Stimulated activated CD4-positive, alpha-beta T cell treated with anti-CD3 and anti-CD28 coated beads, Interleukin-2, amount 100 ng/mL, for 48 hours (primary cell): ENCODE measurements at places on chromosomes 5 and 9.

- no peak for DNase-seq
These were observed 62.1 kb downstream of the ZSWIM6 start for GRCh38 chr5:61394078-61394704.

DNA sequence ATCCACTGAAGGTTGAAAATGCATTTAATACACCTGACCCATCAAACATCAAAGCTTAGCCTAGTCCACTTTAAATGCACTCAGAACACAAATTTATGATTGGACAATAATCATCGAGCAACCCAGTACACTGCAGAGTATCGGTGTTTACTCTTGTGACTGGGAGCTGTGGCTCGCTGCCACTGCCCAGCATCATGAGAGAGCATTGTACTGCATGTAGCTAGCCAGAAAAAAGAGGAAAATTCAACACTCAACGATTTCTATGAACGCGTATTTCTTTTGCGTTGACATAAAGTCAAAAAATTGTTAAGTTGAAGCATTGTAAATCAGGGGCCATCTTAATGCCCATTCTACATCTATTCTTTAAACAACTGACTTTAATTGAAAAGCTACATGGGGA is 95.1 kb upstream of the CD180 start:
- no peak for DNase-seq

DNA sequence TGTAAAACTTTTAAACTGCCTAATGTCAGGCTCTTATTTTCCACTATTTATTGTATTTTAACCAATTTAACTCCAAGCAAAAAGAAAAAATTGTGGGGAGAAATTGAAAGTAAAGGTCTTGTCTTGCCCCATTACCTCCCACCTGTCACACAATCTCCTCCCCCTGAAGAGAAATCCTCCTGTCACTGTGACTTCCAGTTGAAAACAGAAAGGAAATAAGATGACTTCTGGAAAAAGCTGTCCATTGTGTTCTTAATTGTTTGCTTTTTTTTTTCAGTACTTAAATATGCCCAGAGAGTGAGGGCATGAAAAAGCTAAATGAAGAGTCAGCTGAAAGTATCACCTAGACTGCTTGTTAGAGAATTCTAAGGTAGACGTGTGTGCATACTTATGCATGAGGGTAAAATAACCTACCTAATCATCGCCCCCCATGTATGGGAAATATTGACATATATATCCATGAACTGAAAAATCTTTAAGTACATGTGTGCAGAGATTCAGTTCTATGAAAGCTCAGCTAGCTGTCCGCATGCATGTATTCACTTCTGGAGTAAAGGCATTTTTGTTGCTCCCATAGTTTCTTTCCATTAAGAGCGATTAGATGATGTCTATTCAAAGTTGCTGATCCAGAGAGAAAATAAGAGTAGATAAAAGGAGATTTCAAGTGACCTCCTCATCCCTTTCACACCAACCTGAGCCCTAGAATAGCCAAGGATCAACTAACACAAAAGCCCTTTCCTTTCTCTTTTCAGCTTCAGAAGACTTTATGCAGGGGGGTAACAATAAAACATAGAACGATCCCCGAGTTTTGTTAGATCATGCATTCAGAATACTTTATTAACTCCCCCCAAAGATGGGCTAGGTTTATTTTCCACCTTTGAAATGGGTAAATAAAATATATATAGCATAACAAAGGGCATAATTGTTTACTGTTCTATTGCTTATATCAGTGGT is 5.3 kb downstream of the NR2F1-AS1 start:
- no peak for DNase-seq

GRCh38 chr5:16695779-16696178 is 79.0 kb upstream of the RETREG1 start:
- DNase-seq: no peak

GRCh38 chr9:125638239-125639045 is 68.6 kb downstream of the MAPKAP1 start:
- DNase-seq: no peak

DNA sequence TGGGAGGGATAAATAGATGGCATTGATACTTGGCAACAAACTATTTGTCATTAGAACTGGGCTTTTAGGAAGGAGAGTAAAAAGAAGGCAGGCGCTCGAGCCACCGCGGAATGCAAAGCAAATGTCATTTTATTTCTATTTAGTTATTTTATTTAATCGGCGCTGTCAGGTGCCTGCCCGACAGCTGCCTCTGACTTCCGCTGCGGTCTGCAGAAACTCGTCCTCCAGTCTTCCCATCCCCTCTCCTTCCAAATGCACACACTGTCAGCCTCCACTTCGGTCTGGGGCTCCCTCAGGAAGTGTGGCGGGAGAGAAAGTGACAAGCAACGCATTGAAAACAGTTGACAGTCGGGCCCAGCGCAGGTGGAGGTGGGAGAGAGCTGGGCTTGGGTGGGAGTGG is 29.3 kb downstream of the ASS1 start:
- no peak for DNase-seq

DNA sequence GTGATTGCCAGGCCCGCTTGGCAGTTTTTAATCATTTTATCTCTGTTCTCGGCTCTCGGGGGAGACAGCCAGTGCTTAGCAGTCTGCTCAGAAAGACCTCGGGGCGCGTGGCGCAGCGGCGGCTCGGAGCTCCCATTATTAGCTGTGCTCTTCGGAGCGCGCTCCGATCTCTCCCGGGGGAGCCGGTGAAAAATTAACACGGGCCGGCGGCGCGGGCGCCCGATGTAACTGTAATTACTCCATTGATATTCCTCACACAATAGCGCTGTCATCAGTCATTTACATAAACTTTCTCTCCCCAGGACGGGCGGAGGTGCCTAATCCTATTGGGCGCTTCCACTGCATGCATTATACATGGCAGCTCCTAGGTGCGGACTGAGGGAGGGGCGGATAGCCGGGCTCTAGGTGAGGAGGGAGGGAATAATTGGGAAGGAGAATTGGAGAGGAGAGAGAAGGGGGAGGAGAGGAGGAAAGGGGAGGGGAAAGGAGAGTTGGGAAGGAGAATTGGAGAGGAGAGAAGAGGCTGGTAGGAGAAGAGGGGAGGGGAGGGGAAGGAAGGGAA is 24.9 kb downstream of the LMX1B start:
- no peak for DNase-seq

GRCh38 chr5:150562832-150563231 is 54.9 kb downstream of the NDST1 start:
- DNase-seq: peak; percentile 29

DNA sequence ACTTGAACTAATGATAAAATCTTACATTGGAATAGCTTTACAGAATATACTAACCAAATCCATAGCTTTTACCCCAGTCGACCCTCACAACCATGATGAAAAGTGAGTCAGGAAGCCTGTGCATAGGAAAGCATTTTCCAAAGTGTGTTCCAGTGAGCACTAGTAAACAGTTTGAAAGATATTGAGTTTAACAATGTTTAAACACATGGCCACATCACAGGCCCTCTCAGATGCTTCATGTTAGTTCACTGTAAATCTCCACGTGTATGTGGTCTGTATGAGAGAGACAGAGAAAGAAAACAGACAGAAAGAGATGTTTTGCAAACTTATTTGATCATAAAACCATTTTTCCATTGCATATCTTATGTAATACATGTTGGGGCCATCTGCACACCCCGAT is 27.0 kb downstream of the PRUNE2 start:
- no peak for DNase-seq

- DNase-seq: no peak
These were observed 200.1 kb downstream of the GADD45G start for GRCh38 chr9:89804766-89805531.

- DNase-seq: no peak
These were observed 409.4 kb upstream of the PTGER4 start for GRCh38 chr5:40270274-40270845.

DNA sequence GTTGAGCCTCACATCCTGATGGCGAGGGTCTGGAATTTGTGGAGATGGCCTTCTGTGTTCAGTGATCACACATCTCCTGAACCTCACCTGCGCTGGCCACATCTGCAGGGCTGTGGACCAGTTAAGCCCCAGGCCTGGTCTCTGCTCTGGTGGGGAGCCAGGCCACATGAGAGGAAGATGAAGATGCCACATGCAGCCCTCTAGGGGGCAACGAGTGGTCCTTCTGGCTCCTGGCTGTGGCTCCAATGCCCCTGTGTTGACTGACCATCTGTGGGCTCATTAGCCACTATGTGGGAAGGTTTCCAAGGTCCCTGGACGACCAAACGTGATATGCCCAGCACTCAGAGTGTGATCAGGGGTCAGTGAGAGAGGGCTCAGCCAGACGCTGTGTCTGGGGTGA is 203.0 kb downstream of the HSPA4 start:
- no peak for DNase-seq

GRCh38 chr5:67152400-67152799 is 44.2 kb downstream of the CD180 start:
- no peak for DNase-seq

GRCh38 chr5:147734894-147735293 is 47.6 kb downstream of the JAKMIP2 start:
- DNase-seq: no peak

- DNase-seq: no peak
These were observed 151.5 kb downstream of the ISOC1 start for GRCh38 chr5:129246088-129246487.

GRCh38 chr5:42923710-42924109 is 112.0 kb upstream of the SELENOP start:
- no peak for DNase-seq

DNA sequence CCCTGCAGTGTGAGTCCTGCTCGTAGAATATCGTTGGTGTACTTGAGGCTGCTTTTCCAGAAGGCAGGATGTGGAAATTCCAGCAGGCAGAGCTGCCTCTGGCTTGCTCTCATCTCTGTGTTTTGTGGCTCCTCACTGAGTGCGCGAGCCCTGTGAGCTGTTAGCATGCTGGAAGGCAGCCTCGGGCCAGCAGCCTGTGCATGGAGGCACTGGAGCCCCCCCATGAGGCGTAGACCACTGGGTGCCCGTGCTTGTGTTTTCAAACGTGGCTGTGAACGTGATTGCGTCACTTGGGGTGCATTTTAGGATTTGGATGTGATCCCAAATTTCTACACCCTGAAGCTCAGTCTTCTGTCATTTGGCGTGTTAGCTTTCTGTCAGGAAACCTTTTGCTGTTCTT is 3.2 kb downstream of the WDR5 start:
- no peak for DNase-seq

- DNase-seq: no peak
These were observed 18.2 kb downstream of the MLANA start for GRCh38 chr9:5908918-5909317.

- no peak for DNase-seq
These were observed 19.8 kb upstream of the ALDH1A1 start for GRCh38 chr9:72972636-72973035.

DNA sequence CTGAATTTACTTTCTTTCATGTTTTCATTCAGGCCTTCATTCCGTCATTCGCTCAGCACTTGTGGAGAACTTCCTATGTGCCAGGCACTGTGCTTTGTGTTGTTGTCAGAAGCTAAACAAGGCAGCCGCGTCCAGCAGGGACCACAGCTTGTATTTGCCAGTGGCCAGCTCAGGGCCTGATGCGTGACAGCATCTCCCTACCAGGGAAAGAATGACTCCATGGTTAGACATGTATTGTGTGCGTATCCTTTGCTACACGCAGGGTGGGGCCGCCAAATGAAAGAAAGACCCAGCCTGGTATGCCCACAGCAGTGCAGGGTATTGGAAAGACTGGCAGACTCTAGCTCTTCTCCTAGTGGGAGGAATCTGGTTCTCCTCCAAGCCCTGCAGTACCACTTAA is 4.7 kb upstream of the COL27A1 start:
- no peak for DNase-seq

DNA sequence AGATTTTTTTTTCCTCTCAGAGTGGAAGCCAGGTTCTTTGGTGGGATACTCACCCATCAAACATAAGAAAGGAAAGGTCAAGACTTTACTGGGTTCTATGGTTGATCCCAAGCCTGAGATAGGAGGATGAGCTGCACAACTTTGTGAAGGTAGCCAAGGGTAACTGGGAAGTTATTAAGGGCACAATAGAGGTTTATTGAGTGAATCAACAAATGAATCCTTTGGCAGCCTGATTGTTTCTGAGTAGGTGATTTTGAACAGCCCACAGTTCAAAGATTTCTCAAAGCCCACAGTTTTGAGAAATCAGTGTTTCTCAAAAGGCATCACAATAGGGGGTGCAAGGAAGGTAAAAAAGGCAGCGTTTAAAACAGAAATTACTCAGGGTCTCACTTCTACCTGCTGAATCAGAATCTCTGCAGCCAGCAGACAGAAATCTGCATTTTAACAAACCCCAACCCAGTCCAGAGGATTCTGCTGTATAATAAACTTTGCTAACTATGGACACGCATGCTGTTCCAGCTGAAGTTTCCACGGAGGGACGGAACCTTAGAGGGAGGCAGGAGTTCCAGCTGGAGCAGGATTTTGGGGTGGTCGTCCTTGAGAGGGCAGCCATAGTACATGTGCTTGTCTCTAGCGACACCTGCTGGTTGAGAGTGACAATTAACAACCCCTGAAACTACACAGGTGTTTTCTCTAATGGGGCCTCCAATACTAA is 32.7 kb upstream of the FSD1L start:
- DNase-seq: peak; percentile 58

DNA sequence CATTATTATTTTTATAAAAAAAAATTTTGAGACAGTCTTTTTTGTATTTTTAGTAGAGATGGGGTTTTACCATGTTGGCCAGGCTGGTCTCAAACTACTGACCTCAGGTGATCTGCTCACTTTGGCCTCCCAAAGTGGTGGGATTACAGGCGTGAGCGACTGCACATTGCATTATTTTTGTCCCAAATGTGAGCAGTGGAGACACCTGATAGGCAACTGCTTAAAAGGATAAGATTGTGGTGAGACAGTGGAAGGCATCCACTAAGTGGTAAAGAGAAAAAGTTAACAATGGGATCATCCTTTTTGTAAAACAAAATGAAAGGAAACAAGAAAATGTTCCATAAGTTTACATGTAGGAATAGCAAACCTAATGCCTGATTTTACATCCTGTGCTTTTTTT is 2.0 kb upstream of the CENPH start:
- DNase-seq: no peak

DNA sequence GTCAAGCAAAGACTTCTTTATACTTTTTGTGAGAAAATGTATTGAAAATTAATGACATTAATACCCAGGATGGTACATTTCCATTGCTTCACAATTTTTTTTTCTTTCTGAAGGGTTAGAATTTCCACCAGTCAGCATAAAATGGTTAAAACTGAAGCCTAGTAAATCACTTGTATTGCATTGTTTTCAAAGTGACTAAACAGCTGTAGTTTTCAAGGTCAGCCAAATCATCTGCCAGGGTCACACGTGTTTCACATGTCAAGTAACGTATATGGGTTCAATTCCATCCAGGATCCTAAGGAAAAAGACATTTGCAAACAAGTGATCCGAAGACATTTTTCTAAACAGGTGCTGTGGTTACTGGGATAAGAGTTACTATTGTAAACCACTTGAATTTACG is 574.2 kb downstream of the RAB3C start:
- no peak for DNase-seq

DNA sequence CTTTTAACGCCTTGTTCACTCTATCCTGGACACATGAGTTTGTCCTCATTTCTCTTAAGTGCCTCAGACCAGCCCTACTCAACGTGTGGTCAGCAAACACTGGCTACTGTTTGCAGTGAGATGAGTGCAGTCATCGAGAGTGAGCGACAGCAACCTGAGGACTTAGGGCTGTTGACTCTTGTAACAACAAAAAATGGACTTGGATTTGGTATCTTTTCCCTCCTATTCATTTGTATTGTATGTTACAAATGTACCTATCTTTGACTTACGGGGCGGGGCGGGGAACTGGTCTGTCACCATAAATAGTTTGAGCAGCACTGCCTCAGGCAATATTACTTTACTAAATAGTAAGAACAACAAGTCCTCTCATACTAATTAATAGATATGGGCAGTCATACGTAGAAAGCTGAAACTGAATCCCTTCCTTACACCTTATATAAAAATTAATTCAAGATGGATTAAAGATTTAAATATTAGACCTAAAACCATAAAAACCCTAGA is 84.1 kb downstream of the TLE1 start:
- DNase-seq: no peak
